Osteocyte (in vitro differentiated cells): ENCODE measurements at places on chromosomes 7 and 10. TPM values are rescaled to one million over a fixed set of nuclear protein-coding genes. Genes with fewer than 3 reads are reported as not detected.
A peak's percentile ranks its signal among the peaks of the same experiment; 100 is the strongest.

GRCh38 chr10:79905322-79906314, 43.3 kb downstream of the SFTPD start:
- DNase-seq: no peak
- peak overlapping the region; percentile 97 for H3K4me3 ChIP-seq
- peaks cover 2% of the 10 kb centered on the region for H3K36me3 ChIP-seq
- H3K4me1 ChIP-seq: peaks cover 13% of the 10 kb centered on the region
- peak overlapping the region; percentile 90 for H3K27ac ChIP-seq

- peaks cover 14% of the 10 kb centered on the region for H3K27me3 ChIP-seq
- DNase-seq: no peak
- no peak overlapping the region for H3K4me3 ChIP-seq
- no peak overlapping the region for H3K27ac ChIP-seq
Observed at GRCh38 chr10:63976538-63976937, 455.3 kb downstream of the REEP3 start.

DNA sequence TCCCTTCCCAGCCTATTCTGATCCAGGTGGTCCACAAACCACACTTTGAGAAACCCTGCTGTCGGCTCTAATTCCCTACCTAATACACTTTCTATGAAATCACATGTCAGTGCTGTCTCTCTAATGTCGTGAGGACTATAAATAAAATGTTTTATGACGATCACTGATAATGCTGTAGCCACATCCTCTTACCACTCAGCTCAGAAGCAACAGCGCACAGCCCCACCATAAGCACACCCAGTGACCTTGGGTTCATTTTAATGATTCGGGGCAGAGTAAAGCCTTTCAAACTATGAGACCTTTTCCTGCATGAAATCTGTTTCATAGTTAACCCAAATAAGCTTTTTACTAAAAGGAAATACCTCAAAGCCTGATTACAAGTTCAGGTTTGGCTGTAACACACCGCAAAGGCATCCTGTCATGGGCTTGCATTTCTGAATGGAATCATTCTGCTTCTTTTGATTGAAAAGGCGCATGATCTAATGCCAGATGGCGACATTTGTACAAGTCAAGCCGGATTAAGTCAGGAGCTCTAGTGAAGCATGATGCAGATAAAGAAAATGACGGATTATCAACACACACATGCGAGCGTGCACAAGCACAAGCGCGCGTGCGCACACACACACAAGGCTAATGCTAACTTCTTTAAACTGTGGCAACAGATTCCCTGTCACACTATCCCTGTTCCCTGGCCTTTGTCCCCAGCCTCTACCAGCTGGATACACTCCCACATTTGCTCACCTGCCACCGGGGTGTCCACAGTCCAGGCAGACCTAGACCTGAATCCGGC, 180.5 kb upstream of the PDE1C start:
- H3K4me1 ChIP-seq: no peaks in the 10 kb centered on the region
- no peaks in the 10 kb centered on the region for H3K36me3 ChIP-seq
- no peak overlapping the region for H3K27ac ChIP-seq
- no peak for DNase-seq

DNA sequence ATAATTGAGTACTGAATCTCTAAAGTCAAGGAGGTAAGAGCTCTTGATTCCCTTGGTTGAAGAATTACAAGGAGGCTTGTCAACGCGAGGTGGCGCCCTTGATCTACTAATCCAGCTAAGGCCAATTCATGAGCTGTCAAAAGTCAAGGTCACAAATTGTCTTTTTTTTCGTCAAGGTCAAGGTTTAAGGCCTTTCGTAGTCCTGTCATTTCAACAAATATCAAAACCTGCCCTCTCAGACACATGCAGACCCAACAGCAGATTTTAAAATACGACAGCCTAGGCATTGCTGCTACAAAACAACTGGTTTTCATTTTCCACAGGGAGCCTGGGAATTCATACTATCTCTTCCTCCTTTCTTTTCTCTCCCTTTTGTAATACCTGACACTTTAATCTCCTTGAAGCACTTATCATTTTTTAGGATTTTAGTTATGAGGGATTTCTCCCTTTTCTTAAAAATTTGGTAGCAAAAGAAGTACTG, 3.6 kb downstream of the HOXA13 start:
- peaks cover 2% of the 10 kb centered on the region for H3K36me3 ChIP-seq
- no peak overlapping the region for H3K4me3 ChIP-seq
- H3K27me3 ChIP-seq: peaks cover 82% of the 10 kb centered on the region
- H3K27ac ChIP-seq: no peak overlapping the region

- no peak overlapping the region for H3K27ac ChIP-seq
- no peaks in the 10 kb centered on the region for H3K36me3 ChIP-seq
- no peak overlapping the region for H3K4me3 ChIP-seq
- no peak for DNase-seq
Observed at GRCh38 chr7:15836041-15836440, 149.6 kb upstream of the MEOX2 start.

GRCh38 chr10:791639-792038, 102.2 kb upstream of the DIP2C start:
- H3K27me3 ChIP-seq: no peaks in the 10 kb centered on the region
- no peak overlapping the region for H3K27ac ChIP-seq
- H3K4me3 ChIP-seq: no peak overlapping the region
- DNase-seq: no peak
- H3K4me1 ChIP-seq: peaks cover 6% of the 10 kb centered on the region

- H3K4me1 ChIP-seq: peaks cover 14% of the 10 kb centered on the region
- no peak overlapping the region for H3K27ac ChIP-seq
- no peak for DNase-seq
- no peak overlapping the region for H3K4me3 ChIP-seq
Observed at GRCh38 chr7:137590756-137591305, 247.3 kb upstream of the PTN start.

DNA sequence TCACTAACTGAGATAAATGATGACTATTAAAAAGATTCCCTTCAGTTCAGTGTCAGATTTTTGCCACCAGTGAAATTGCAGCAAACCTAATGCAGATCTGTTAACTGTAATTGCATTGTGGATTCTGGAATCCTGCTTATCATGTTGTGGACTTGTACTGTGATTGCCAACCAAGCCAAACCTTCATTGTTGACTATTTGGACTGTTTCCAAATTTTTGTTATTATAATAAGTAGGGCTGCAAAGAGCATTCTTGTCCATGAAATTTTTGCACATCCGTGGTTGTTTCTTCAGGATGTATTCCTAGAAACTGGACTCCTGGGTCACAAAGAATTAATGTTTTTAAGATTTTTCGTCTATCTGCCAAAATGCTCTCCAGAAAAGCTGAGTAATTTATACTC, 281.6 kb upstream of the ZMIZ1 start:
- H3K4me3 ChIP-seq: no peak overlapping the region
- no peaks in the 10 kb centered on the region for H3K36me3 ChIP-seq
- no peak for DNase-seq
- peaks cover 7% of the 10 kb centered on the region for H3K4me1 ChIP-seq

DNA sequence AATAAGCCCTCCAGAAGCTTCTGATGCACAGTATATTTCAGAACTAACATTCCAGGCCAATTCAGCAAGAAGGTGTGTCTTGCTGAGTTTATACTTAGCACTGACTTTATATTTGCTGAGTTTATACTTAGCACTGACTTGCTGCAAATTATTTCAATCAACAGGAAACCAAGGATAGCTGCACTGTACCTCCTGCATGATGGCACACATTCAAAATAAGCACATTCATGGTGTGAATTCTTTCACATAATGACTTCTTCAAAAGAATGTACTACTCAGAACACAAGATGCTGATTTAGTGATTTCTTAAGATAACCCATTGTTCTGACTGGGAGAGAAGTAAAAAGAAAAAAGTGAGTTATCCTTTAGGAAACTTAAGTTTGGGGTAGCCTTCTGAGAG, 52.0 kb downstream of the JAZF1 start:
- H3K4me1 ChIP-seq: peaks cover 38% of the 10 kb centered on the region
- H3K36me3 ChIP-seq: no peaks in the 10 kb centered on the region
- H3K27ac ChIP-seq: peak overlapping the region; percentile 55
- H3K27me3 ChIP-seq: no peaks in the 10 kb centered on the region
- DNase-seq: no peak

DNA sequence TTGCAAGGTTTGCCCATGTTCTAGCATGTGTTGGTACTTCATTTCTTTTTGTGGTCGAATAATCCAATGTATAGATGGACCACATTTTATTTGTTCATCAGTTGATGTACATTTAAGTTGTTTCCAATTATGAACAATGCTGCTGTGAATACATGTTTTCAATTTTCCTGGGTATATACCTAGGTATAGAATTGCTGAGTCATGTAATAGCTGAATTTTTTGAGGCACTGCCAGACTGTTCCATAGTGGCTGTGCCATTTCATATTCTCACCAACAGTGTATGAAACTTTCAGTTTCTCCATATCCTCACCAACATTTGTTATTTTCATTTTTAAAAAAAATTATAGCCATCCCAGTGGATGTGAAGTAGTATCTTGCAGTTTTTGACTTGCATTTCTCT, 90.5 kb downstream of the EZH2 start:
- H3K4me3 ChIP-seq: no peak overlapping the region
- no peaks in the 10 kb centered on the region for H3K4me1 ChIP-seq
- H3K36me3 ChIP-seq: peaks cover 71% of the 10 kb centered on the region
- peak overlapping the region; percentile 25 for H3K27ac ChIP-seq
- no peak for DNase-seq
- no peaks in the 10 kb centered on the region for H3K27me3 ChIP-seq

- H3K4me3 ChIP-seq: no peak overlapping the region
- no peaks in the 10 kb centered on the region for H3K36me3 ChIP-seq
- no peak overlapping the region for H3K27ac ChIP-seq
Observed at GRCh38 chr10:70661623-70662361, 10.5 kb upstream of the ADAMTS14 start.

DNA sequence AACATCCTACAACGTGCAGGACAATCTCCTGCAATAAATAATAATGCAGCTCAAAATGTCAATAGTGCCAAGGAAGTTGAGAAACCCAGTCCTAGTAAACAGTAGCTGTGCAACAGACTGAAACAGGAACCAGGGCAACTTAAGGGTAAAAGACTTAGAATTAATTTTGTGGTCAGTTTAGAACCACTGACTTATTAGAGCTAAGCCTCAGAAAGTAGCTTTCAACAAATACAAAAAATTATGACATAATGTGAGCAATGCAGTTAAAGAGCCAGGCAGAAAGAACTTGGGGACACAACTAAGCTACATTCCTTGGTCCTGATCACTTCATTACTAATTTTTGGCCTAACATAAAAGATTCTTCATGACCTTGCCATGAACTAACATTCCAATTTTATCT, 195.4 kb downstream of the MACC1 start:
- peaks cover 3% of the 10 kb centered on the region for H3K27me3 ChIP-seq
- no peak overlapping the region for H3K27ac ChIP-seq
- DNase-seq: no peak
- no peak overlapping the region for H3K4me3 ChIP-seq

DNA sequence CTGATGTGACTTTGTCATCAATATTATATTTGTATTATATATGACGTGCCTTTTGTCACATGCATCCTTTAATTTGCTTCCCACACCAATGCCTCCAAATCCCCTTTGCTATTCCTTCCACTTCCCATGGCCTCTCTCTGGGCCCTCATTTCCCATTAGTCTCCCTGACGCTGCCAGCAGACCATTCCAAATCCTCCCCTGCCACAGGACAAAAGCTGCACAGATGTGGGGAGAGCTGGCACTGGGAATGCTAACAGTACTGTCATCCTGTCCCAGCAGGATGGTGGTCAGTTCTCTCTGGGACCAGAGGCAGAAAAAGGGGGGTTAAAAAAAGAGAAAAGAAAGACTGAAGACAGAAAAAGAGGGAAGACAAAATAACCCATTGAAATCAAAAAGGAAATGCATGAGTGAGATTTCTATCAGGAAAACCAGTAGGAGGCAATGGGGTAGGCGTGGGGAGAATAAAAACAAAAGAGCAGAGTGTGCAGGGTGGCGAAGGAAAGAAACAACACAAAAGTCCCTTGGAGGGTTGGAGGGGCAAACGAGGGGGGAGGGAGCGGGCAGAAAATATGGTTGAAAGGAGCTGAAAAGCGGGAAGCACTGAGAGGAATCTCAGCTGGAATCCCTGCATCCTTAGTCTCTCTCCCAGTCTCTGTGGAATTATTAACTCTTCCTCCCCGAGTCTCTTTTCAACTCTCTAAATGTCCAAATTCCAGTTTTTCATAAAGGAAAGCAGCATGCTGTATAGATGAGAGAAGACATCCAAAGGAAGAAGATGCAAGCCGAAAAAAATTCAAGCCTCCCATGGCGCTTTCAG, 59.2 kb upstream of the PTN start:
- no peak overlapping the region for H3K4me3 ChIP-seq
- no peaks in the 10 kb centered on the region for H3K27me3 ChIP-seq
- no peak overlapping the region for H3K27ac ChIP-seq
- H3K36me3 ChIP-seq: no peaks in the 10 kb centered on the region

DNA sequence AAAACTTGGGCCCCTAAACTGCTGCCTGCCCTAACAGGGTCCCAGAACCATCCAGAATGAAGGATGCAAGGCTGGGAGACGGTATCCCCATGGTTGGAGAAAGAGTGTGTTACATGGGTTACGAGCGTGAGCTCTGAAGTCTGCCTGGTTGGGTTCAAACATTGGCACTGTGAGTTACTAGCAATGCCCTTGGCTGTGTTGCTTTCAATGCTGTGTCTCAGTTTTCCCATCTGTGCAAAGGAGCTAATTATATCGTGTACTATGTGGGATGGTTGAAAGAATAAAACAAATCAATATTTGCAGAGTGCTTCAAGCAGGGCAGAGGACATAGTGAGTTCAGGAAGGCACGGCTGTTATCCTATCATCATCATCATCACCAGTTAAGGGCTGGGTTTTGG, 114.7 kb downstream of the ZMIZ1 start:
- H3K27me3 ChIP-seq: no peaks in the 10 kb centered on the region
- H3K36me3 ChIP-seq: peaks cover 15% of the 10 kb centered on the region
- peaks cover 84% of the 10 kb centered on the region for H3K4me1 ChIP-seq
- DNase-seq: no peak
- H3K4me3 ChIP-seq: no peak overlapping the region

GRCh38 chr7:132355048-132355447, 221.2 kb downstream of the PLXNA4 start:
- no peaks in the 10 kb centered on the region for H3K36me3 ChIP-seq
- no peak for DNase-seq
- H3K27me3 ChIP-seq: peaks cover 10% of the 10 kb centered on the region
- no peak overlapping the region for H3K4me3 ChIP-seq
- no peak overlapping the region for H3K27ac ChIP-seq
- peaks cover 3% of the 10 kb centered on the region for H3K4me1 ChIP-seq

DNA sequence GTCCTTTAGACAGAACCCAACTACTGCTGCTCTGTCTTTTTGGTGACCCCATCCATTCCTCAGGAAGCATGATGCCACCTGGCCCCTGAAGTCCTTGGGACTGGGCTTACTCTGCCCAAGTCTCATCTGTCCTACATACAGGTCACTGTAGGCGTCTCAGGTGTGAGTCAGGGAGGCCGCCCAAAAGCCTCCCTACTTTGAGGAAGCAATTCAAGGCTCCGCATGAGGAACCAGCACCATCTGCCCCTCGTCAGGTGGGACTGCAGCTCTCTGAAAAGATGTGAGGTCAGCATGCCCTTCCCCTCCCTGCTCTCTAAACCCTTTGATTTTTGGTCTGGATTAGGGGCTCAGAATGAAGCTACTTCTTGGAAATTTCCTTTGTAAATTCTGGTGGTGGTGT, 354.8 kb downstream of the CXCL12 start:
- H3K27ac ChIP-seq: no peak overlapping the region
- H3K27me3 ChIP-seq: peaks cover 9% of the 10 kb centered on the region
- no peak for DNase-seq
- H3K36me3 ChIP-seq: no peaks in the 10 kb centered on the region
- H3K4me1 ChIP-seq: peaks cover 31% of the 10 kb centered on the region
- H3K4me3 ChIP-seq: no peak overlapping the region

Gene RELN
- 0.19 and 0.52 TPM in 2 replicates for total RNA-seq

Gene GNGT1
- total RNA-seq: not detected in 2 replicates

Gene GPC2
- total RNA-seq: 8.1 and 12.6 TPM in 2 replicates

Gene ITIH2
- not detected in 2 replicates for total RNA-seq

Gene FAM25G
- total RNA-seq: not detected in 2 replicates

Gene KNDC1
- not detected in 2 replicates for total RNA-seq

Gene ELN
- 13.3 and 13.5 TPM in 2 replicates for total RNA-seq

Gene CACNB2
- 0.43 TPM in 1 of 2 replicates, not detected in the other for total RNA-seq
